ENCODE measurements at places on chromosomes 6 and 20. TPM values are rescaled to one million over a fixed set of nuclear protein-coding genes. Genes with fewer than 3 reads are reported as not detected.

GRCh38 chr6:145161501-145161900 lies 573.8 kb downstream of the EPM2A start:
- no peak overlapping the region for H3K4me3 ChIP-seq
- H3K4me1 ChIP-seq: no peaks in the 10 kb centered on the region
- no peaks in the 10 kb centered on the region for H3K27me3 ChIP-seq
- H3K36me3 ChIP-seq: peaks cover 10% of the 10 kb centered on the region
- no peak for DNase-seq

- H3K4me1 ChIP-seq: peaks cover 62% of the 10 kb centered on the region
- no peak for DNase-seq
- H3K36me3 ChIP-seq: peaks cover 26% of the 10 kb centered on the region
Measured at GRCh38 chr6:118899948-118900347, 6.0 kb downstream of the ASF1A start.

DNA sequence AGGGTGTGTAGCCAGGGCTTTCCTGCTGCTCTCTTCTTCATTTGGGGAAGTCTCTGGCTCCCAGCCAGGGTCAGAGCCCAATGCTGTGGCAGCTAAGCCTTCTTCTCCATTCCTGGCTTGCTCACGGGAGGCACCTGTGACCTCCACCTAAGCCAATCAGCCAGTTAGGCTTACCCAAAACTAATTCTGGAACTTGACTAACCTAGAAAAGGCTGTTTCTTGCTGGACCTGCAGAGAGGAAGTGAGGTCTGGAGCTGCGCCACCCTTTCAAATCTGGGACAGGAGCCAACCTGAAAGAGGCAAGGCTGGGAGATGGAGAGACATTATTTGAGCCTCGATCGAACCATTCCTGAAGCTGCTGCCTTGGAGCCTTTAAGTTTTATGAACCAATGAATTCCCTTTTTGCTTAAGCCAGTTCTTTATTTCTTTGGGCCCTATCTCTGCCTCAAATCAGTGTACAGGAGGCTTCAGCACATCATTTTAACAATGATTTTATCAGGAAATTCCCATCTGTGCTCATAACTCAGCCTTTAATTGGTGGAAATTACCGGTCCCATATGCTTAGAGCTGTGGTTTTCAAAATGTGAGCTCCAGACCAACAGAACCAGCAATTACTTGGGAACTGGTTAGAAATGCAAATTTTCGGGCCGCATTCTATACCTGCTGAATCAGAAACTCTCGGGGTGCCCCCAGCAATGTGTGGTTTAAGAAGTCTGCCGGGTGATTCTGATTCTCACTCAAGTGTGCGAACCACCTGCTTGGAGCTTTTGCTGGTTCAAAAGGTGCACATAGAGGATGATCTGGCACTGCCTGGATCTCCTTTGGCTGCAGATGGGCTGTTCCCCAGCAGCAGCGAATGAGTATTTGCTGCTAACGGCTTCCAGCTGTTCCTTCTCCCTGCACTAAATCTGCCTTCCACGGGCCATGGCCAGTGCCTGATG lies 97.4 kb upstream of the RNF24 start:
- H3K27me3 ChIP-seq: no peaks in the 10 kb centered on the region
- peak; percentile 28 for DNase-seq
- no peak overlapping the region for H3K4me3 ChIP-seq
- H3K27ac ChIP-seq: no peak overlapping the region
- no peaks in the 10 kb centered on the region for H3K36me3 ChIP-seq
- peaks cover 39% of the 10 kb centered on the region for H3K4me1 ChIP-seq

- H3K4me1 ChIP-seq: peaks cover 6% of the 10 kb centered on the region
- H3K27ac ChIP-seq: no peak overlapping the region
- DNase-seq: no peak
- H3K27me3 ChIP-seq: no peaks in the 10 kb centered on the region
- H3K36me3 ChIP-seq: no peaks in the 10 kb centered on the region
Measured at GRCh38 chr6:105645958-105646357, 243.1 kb upstream of the PREP start.

Gene HLA-DOA
- not detected for total RNA-seq

- peak overlapping the region; percentile 5 for H3K4me3 ChIP-seq
- H3K27ac ChIP-seq: peak overlapping the region; percentile 87
- peak; percentile 44 for DNase-seq
- peaks cover 51% of the 10 kb centered on the region for H3K4me1 ChIP-seq
- H3K36me3 ChIP-seq: peaks cover 11% of the 10 kb centered on the region
Measured at GRCh38 chr6:142570221-142570671, 268.4 kb downstream of the ADGRG6 start.

- H3K27me3 ChIP-seq: no peaks in the 10 kb centered on the region
- H3K36me3 ChIP-seq: no peaks in the 10 kb centered on the region
- no peak overlapping the region for H3K4me3 ChIP-seq
- no peak for DNase-seq
Measured at GRCh38 chr20:34808583-34808982, 16.9 kb downstream of the NCOA6 start.

- peak overlapping the region; percentile 10 for H3K27ac ChIP-seq
- no peaks in the 10 kb centered on the region for H3K36me3 ChIP-seq
- H3K4me3 ChIP-seq: no peak overlapping the region
- H3K27me3 ChIP-seq: no peaks in the 10 kb centered on the region
Measured at GRCh38 chr6:24430086-24430485, 27.4 kb downstream of the MRS2 start.

- DNase-seq: peak; percentile 13
- H3K27ac ChIP-seq: no peak overlapping the region
- H3K4me3 ChIP-seq: no peak overlapping the region
- peaks cover 5% of the 10 kb centered on the region for H3K27me3 ChIP-seq
- 0 out of 2 replicates have a peak, but pooled peaks cover 11% of the 10 kb centered on the region for H3K36me3 ChIP-seq
Measured at GRCh38 chr6:168163096-168163731, 84.2 kb upstream of the FRMD1 start.

- peaks cover 62% of the 10 kb centered on the region for H3K27me3 ChIP-seq
- H3K36me3 ChIP-seq: no peaks in the 10 kb centered on the region
Measured at GRCh38 chr6:117264692-117265409, 507 bp upstream of the VGLL2 start.

Measured in HFFc6 (cell line).